ENCODE measurements at places on chromosomes 2 and 18.

GRCh38 chr2:55213822-55214221, 18.3 kb downstream of the CLHC1 start:
- DNase-seq = no peak

- no peak for DNase-seq
These were observed 98.9 kb upstream of the TRIB2 start for GRCh38 chr2:12617853-12618252.

DNA sequence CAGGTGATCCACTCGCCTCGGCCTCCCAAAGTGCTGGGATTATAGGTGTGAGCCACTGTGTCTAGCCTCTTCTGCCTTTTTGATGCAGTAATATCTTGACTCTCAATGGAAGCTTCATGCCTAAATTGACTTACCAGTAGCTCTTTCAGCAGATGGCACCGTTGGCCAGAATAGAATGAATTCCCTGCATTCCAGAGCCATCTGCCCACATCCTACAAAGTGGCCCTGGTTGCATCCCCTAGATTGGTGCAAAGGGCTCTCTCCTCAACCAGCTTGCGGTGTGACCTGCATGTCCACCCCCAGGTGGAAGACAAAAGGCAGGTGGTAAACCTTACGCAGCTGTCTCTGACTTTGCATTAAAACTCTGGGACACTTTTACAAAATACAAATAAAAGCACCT, 4.4 kb upstream of the PARD6G start:
- DNase-seq = no peak

GRCh38 chr2:143481237-143481623, 352.0 kb downstream of the ARHGAP15 start:
- DNase-seq = no peak

DNA sequence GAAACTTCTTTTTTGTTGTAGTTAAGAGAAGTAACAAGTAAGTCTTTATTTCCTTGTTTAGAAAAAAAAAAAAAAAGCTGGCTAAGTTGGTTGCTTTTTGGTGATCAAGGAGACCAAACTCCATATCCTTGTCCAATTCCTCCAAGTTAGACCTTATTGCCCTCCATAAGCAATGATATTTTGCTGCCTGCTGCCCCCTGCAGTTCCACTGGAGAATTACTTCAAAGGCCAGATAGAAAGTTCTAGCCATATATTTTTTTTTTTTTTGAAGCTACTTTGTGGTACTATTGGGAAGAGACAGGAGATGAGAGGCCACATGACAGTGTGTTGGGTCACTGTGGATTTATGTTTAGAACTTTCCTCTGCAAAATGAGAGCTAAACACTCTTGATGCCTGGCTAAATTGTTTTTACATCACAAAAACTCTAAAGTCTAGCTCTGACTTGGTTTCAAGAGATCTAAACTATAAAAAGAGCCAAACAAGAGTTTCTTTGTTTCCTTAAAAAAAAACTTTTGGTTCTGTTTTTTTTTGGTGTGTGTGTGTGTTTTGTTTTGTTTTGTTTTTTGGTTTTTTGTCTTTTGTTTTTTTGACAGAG, 80.7 kb upstream of the RASGRP3 start:
- no peak for DNase-seq

GRCh38 chr18:24913507-24914170, 438.3 kb downstream of the ZNF521 start:
- DNase-seq = no peak

GRCh38 chr2:28745225-28745624, 6.4 kb upstream of the PPP1CB start:
- DNase-seq = no peak

- no peak for DNase-seq
These were observed 61.2 kb downstream of the NGEF start for GRCh38 chr2:232951891-232952290.

- DNase-seq = no peak
These were observed 797 bp downstream of the TXNL4A start for GRCh38 chr18:79987566-79987965.

DNA sequence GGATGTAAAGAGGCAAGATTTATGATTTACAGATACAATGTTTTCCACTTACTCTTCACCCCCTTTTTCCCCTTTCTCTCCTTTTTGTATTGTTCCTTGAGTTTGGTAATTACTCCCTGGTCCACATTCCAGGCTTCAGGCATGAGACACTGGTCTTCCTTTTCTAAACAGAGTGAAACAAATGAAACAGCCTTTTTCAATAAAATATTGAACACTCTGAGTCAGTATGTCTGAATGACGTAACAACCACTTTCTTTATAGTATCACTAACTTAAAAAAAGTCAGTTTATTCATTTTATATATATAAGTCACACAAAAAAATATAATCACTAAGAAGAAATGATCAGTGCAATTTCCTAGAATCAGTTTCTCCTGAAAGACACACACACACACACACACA, 79.7 kb downstream of the STRN start:
- no peak for DNase-seq

- DNase-seq = no peak
These were observed 34.7 kb downstream of the INPP4A start for GRCh38 chr2:98479371-98479770.

DNA sequence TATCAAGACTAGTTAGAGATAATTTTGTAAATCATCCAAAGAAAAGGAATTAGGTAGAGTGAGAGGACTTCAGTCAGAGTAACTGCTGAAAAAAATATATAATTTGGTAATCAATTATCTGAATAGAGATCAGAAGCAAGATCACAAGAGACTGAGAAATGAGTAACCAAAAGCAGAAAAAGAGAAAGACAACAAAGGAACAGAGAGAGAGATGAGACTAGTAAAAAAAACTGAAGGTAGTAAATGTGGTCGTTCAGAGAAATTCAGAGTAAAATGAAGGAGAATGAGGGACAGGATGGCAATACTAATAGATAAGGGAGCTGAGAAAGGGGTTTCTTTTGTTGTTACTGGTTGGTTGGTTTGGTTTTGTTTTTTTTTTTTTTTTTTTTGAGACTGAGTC, 16.5 kb downstream of the STRN start:
- no peak for DNase-seq

- DNase-seq = no peak
These were observed 11.1 kb downstream of the RAB3GAP1 start for GRCh38 chr2:135063210-135063609.

GRCh38 chr2:227025510-227025909, 138.5 kb downstream of the COL4A4 start:
- no peak for DNase-seq

- DNase-seq = no peak
These were observed 1.8 kb downstream of the TMX3 start for GRCh38 chr18:68713131-68713530.

DNA sequence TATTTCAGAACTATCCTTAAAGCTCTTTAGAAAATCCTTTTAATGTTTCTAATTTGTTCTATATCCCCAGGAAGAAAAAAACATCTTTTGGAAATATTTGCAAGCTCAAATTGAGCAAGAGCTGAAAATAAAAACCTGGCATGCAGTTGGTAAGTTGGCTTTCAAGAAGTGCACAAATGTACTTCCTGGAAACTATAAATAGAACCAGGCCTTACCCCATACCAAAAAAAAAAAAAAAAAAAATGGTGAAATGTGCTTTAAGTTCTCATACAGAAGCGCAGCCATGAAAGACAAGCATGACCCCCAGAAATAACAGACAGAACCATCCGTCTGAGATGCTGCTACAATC, 178.5 kb downstream of the HDAC4 start:
- DNase-seq = peak; percentile 42

DNA sequence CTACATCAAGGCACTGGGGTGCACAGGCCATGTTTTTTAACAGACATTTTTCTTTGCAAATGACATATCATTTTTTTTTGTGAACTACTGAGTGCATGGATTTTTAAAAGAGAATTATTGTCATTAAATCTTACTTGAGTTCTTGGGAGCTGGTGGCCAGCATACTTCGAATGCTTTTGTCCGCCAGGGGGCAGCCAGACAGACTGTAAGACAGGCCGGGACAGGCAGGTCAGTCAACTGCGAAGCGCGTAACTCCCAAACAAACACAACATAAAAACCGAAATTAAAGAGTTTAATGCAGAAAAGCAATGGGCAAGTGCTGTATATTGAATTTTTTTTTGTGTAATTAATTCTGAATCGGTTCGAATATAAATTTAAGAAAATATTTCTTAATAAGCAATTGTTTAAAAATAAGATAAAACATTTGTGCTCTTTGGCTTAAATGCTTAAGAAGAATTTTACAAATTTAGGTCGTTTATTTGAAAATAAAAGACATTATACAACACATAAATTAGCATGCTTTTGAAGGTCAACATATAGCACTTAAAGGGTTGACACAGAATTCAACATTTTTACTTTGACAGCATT, 142.2 kb upstream of the PXDN start:
- peak; percentile 9 for DNase-seq

- no peak for DNase-seq
These were observed 68.9 kb upstream of the CAB39 start for GRCh38 chr2:230643576-230644291.

- no peak for DNase-seq
These were observed 69.4 kb downstream of the TXNL1 start for GRCh38 chr18:56568986-56569385.

GRCh38 chr18:45863469-45863868, 38.0 kb downstream of the SIGLEC15 start:
- DNase-seq = no peak

- DNase-seq = no peak
These were observed 2.2 kb upstream of the TNS1 start for GRCh38 chr2:218005028-218005427.

DNA sequence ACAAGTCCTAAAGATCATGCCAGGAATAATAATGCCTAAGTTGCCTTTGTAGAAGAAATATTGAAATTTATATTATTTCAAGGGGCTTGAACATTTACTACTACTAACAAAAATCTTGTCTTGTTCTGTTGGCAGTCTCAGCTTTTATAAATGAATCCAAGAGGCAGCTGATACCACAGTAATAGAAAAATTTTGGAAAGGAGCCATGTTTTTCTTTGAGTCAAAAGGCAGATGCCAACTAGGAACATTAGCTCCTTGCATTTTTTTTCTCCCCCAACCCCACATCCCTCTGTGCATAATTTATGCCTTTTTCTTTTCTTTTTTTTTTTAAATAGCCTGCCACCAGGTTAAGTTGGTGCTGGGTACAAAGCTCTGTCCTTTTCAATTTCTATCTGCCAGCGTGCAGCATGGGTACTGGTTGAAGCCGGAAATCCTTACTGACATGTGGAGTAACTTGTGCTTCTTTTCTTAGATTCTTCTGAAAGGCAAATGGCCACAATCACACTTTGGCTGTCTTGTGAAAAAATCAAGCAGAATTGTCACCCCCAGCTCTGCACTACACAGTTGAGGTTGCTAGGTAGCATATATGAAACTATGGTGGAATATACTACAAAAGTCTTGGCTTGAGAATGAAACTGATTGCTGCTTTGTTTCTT, 98.8 kb downstream of the RHBDD1 start:
- DNase-seq = peak; percentile 83

DNA sequence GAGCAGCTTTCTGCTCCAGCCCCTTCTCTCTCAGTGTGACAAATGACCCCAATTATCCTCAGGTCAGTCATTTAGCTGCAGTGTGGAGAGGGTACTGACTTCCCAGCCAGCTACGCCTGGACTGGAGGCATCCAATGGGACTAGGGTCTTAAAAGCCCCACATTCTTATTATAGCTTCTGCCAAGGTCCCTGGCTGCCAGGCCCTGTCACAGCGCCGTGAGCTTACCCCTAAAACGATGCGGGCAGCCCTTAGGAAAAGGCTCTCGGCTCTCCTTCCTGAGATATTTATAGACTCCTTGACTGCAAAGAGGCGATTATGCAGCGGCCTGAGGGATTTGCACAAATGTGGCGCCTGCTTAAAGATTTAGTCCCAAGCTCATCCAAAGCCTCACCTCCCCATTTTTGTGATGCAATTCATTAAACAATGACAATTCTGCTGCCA, 69.2 kb upstream of the EDAR start:
- no peak for DNase-seq

DNA sequence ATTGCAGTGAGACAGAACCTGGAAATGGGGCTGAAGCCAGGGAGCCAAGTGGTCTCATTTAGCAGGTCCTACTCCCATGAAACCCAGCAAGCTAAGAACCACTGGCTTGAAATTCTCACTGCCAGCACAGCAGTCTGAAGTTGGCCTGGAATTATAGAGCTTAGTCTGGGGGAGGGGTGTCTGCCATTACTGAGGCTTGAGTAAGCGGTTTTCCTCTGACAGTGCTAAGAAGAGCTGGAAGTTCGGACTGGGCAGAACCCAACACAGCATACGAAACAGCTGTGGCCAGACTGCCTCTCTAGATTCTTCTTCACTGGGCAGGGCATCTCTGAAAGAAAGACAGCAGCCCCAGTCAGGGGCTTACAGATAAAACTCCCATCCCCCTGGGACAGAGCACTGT, 305.7 kb upstream of the SETBP1 start:
- DNase-seq = no peak

- no peak for DNase-seq
These were observed 55.3 kb upstream of the LAPTM4A start for GRCh38 chr2:20106746-20107145.

DNA sequence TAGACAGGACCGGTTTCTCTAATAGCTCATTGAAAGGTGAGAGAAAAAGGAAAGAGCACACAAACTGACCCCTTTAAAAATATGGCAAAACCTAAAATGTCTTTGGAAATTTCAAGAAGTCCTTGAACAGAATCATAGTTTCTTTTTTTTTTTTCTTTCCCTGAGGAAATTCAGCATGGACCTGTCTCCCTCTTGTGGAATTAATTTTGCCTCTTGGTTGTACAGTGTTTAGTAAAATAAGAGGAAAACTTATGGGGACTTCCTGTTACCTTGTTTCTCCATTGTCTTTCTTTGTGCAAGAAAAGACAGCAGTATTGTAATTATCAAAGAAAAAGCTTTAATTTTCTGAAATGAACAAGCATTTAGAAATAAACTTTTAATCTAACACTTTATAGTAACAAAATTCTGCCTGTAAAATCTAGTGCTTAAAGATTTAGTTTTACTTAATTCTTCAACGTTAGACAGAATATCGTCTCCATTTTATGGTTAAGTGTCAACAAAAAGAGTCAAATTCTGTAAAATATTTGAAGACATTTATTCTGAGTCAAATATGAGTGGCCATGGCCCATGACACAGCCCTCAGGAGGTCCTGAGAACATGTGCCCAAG, 176.3 kb upstream of the NABP1 start:
- no peak for DNase-seq

DNA sequence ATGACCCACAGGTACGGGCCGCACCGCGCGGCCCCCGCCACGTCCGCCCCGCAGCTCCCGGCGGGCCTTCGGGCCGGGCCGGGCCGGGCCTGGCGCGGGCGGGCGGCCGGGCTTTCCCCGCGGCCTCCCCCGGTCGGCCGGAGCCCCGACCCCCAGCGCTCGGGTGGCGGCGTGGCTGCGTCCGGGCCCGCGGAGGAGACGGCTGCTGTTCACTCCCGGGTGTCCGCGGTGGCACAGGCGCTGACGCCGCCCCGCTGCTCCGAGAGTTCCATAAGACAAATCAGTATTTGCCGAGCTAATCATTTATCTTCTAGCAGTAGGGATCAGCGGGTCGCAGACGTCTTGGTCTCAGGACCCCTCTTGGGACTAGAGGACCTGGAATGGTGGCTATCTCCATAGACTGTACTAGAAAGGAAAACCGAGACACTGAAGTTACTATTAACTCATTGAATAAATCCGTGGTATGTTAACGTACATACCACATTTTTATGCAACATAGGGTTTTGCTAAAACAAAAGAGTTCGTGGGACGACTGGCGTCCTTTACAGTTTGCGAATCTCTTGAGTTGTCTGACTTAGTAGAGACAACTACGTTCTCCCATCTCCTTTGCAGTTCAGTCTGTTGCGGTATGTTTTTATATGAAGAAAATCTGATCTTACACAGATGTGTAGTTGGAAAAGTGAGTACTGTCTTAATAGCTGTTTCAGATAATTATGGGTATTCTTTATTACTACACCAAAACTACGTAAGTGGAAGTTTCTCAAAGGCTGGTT, 500 bp downstream of the LIMS1 start:
- DNase-seq = peak; percentile 35

- DNase-seq = no peak
These were observed 27.4 kb downstream of the PPP1CB start for GRCh38 chr2:28779001-28779400.
